Central memory CD8-positive, alpha-beta T cell (primary cell): ENCODE measurements at places on chromosomes 3 and 15.

DNA sequence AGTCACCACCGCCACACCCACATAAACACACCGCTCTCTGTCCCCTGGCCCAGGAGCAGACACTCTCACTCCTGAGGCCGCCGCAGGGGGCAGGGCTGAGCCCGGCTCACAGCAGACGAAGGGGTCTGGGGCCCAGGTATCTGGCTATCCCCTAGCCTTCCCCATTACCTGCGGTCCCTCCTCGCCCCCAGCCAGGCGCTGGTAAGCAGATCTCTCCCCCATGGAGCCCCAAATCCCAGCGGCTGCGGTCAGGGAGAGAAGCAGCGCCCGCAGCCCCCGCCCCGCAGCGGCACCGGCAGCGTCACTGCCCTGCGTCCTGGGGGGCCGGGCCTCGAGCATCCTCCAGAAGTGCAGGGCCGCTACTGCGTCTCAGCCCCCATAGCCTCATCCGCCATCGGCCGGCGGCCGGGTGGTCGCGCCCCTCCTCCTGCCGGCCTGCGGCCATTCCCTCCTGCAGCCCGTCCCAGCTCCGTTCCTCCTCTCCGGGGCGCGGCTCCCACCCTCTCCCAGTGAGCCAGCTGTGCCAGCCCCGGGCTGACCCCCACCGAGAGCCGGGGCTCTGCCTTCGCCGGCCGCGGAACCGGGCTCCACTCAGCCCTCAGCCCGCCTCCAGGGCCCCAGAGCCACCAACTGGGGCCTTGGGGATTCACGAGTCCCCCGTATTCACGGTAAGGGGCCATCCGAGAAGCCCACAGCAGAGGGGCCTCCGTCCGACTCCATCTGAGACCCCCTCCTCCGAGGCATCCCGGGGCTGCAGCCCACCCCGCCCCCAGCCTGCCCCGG is 13.1 kb downstream of the TNK2 start:
- peak; percentile 60 for DNase-seq

- DNase-seq = no peak
Observed at GRCh38 chr15:100966997-100967396, 47.8 kb downstream of the LRRK1 start.

- DNase-seq = no peak
Observed at GRCh38 chr15:69980341-69981059, 117.2 kb downstream of the TLE3 start.

GRCh38 chr3:44117239-44117638 is 124.4 kb upstream of the TOPAZ1 start:
- DNase-seq = no peak

DNA sequence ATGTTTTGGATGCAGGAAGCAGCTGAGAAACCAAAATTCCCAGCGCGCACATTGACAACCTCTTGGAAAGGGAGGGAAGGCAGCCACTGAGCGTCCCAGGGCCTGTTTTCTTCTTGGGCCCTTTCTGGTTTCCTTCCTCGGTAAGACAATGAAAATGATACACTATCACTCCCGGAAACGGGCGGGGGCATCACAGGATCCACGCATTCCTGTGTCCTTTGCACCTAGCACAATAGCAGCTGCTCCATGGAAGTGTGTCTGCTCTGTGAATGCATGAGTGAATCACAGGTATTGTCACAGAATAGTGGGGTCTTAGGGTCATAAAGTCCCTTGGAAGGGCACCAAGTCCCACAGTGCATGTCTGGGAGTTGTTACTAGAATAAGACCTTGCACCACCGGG is 6.3 kb upstream of the ITPKA start:
- no peak for DNase-seq

DNA sequence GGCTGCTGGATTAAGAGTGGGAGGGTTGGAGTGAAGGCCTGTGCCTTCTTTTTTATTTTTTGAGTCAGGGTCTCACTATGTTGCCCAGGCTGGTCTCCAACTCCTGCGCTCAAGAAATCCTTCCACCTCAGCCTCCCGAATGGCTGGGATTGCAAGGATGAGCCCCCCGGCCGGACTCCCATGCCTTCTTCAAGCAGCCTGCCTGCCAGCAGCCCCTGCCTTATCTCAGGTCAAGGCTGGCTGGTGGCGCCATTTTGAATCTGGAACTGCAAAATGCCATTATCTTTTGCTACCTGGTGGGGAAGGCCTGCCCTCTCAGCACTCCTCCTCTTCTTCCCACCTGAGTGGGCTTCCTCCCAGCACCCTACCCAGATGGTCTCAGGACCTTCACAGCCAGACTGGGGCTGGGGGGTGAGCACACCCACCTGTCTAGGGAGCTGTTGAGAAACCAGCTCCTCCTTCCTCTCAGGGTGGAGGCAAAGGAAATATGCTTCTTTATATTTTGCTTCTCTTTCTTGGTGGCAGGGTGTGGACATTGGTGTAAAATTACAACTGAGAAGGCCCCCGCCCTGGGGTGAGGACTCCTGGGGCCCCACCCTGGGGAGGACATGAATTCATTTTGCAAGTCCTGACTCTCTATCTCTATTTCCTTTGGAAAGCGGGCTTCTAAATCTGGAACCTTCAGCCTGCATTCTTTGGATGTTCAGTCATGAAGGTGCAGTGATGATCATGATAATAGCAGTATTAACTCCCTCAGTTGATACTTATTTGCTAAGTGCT is 7.7 kb upstream of the FLNB start:
- no peak for DNase-seq

GRCh38 chr3:138078901-138079344 is 36.5 kb downstream of the DZIP1L start:
- DNase-seq = no peak

DNA sequence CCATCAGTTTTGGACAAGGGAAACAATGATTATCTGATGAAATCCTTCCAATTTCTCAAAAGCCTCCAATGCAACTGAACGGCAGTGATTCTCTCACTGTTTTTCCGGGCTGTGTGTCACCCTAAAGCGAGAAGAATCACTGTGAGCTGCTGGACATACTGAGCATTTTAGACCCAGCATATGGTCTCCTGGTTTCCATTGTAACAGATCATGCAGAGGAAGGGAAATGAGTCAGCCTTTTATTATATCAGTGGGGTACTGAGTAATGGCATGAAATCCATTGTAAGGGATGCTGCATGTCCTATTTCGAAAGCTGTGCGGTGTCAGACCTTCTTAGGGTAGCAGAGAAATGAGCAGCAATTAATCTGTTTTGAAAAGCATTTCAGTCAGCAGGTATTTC is 287.1 kb downstream of the IL5RA start:
- no peak for DNase-seq

DNA sequence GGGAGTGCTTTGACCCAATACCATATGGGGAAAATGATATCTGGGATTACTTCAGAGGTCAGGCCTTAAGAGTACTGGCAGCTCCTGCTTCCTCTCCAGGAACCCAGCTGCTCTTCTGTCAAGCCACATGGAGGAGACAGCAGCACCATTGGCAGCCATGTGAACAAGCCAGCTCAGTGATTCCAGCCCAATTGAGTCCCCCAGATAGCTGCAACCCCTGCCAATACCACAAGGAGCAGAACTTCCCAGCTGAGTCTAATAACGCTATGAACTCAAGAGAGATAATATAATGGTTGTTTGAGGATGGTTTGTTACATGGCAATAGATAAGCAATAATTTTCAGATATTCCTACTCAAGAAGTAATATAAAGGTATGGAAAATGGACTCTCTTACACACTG is 126.8 kb upstream of the CPNE4 start:
- DNase-seq = no peak

GRCh38 chr3:194140520-194141414 is 4.8 kb downstream of the HES1 start:
- no peak for DNase-seq

GRCh38 chr3:175679568-175679967 is 820.4 kb downstream of the NAALADL2 start:
- DNase-seq = no peak

GRCh38 chr3:27914199-27914598 is 192.1 kb upstream of the EOMES start:
- no peak for DNase-seq

GRCh38 chr15:36478561-36478960 is 100.9 kb upstream of the CDIN1 start:
- DNase-seq = no peak

DNA sequence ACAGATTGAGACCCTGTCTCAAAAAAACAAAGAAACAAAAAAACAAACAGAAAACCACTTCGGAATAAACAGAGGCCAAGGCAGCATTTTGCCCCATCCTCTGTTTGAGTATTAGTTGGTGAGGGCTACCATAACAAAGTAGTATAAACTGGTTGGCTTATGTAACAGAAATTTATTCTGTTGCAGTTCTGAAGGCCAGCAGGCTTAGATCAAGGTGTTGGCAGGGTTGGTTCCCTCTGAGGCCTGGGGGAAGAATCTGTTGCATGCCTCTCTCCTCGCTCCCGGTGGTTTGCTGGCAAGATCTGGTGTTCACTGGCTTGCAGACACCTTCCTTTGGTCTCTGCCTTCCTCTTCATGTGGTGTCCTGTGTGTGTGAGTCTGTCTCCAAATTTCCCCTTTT is 261.6 kb downstream of the PDZRN3 start:
- no peak for DNase-seq

GRCh38 chr3:110414855-110415254 is 656.8 kb upstream of the NECTIN3 start:
- no peak for DNase-seq

GRCh38 chr15:63475707-63476106 is 28.7 kb upstream of the USP3 start:
- no peak for DNase-seq

DNA sequence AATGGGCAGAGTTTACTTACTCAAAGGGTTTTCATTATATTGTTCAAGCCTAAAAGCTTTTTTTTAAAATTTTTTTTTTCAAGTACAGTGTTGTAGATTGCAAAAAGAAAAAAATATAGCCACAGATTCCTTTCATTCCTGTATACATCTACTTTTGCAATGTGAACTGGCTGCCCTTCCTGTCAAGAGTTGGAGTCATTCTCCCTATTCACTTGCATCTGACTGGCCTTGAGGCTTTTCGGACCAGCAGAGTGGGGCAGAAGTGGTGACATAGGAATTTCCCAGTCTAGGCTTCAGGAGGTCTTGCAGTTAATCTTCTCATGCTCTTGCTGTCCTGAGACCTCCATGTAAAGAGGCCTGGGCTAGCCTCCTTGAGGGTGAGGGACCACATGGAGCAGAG is 218.3 kb upstream of the CFAP20DC start:
- no peak for DNase-seq

DNA sequence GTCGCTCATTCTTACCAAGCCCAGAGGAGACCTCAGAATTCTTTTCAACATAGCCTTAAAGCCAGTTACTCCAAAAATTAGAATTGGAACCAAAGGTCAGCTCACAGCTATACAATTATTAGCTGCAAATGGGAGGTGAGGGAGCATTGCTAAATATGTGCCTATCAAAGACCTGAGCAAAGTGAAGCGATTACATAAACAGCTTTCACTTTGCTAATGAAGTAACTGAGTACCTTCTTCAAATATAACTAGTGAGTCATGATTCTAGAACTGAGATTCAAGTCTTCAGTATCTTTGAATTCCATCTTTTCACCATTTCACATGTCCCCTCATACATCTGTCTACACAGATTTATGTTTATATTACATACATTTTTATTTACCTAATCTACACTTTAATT is 122.6 kb downstream of the P2RY1 start:
- no peak for DNase-seq

DNA sequence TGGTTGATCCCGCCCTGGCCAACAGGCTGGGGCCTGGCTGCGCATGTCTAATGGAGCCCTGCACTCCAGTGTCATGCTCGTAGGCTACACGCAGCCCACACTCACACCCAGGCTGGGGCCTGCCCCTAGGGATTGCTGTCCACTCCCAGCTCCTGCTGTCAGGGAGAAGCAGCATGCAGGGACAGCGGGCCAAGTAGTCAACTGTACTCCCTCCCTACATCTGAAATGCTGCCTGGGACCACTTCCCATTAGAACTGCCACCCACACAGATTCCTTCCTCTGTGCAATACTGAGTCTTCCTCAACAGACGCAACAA is 16.1 kb downstream of the ALS2CL start:
- DNase-seq = no peak

GRCh38 chr3:161500068-161500796 is 3.6 kb downstream of the OTOL1 start:
- DNase-seq = no peak

- DNase-seq = no peak
Observed at GRCh38 chr15:87477737-87478686, 778.5 kb downstream of the NTRK3 start.

DNA sequence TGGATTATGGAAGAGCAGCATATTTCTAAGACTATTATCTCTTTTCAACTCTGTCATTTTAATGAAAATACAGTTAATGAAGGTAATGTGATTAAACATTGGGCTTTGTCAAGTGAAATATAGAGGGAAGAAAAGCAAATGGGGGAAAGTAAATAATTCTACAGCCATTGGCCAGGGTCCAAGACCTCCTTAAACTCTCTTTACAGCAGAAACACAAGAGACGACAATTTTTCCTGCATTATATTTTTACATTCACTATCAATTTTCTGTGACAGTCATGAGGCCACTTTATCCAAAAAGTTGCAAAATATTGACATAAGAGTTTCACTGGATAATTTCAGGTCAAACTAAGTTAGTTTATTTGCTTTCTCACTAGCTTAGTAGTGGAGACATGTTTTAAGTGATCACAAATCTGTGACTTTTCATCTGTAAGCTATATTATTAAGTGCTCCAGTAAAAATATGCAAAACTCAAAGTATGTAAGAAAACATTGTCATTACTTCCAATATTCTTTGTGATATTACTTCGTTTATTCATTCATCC is 385.9 kb upstream of the DPH6 start:
- no peak for DNase-seq

DNA sequence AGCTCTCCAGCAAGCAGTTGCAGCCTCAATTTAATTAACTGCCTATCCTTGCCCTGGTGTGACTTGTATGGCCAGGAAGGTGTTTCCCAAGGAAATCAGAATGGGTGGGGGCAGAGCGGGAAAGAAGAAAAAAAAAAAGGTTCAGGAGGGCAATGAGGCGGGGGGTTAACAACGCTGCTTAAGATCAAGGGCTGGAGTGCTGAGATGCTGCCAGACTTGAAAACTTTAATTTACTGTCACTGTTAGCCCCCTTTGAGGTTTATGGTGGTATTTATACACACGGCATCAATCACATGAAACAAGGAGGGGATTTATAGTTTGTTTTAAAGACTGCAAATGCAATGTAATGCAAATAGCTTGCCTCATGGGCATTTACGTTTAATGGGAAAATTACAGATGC is 319.4 kb upstream of the NR2F2 start:
- no peak for DNase-seq

GRCh38 chr15:38058596-38059075 is 124.2 kb downstream of the TMCO5A start:
- DNase-seq = no peak

DNA sequence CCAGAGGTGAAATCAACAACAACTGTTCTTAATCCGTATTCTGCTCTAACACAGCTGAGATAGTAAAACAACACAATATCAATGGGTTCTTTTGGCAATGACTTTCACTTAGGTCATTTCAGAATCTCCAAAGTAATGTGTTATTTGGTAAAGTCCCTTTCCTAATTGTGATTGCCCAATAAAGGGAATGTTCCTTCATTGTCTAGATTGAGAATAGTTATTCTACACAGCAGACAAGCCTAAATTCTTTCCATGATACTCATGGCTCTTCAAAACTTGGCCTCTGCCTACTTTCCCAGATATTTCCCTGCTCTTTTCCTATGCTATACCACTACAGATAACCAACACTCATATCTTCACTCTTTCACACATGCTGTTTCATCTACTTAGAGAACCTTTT is 219.8 kb downstream of the FMN1 start:
- DNase-seq = no peak
